Esophagus mucosa (tissue), 1 donor: ENCODE measurements at places on chromosomes 3 and 15.
A peak's percentile ranks its signal among the peaks of the same experiment; 100 is the strongest.

DNA sequence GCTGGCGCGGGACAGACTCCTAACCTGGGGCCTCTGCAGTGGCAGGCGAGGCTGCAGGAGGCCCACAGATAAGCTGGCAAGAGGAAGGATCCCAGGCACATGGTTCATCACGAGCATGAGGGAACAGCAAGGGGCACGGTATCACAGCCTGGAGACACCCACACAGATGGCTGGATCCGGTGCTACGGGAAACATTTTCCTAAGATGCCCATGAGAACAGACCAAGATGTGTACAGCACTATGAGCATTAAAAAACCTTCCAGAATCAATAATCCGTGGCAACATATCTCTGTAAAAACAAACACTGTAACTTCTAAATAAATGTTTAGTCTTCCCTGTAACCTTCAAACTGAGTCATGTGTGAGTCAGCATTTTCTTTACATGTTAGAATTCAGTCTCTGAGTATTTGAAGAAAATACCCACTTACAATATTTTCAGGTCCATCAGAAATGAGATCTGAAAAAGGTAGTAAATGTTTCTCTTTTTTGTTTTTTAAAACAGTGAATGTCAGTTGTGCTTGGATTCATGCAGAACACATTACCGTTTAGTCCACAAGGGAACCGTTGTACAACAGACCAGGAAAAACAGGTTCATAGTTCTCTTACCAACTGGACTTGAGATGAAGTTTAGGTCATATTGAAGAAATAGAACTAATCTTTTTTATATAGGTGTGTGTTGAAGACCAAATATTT is 75.9 kb downstream of the BOC start:
- ATAC-seq: peak; percentile 27

DNA sequence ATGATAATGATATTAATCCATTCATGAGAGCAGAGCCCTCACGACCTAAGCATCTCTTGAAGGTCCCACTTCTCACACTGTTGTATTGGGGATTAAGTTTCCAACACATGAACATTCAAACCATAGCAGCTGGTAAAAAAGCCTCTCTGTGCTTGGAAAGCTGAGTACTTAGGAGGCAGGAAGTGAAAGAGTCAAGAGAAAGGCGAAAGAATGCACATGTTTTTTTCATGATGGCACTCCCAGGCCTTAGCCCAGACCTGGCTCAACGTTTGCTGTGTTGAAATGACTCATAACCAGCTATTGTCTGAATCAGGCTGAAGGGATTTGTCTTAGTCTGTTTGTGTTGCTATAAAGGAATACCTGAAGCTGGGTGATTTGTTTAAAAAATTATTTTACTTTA is 84.4 kb upstream of the RGMA start:
- peak; percentile 98 for ATAC-seq

GRCh38 chr3:158976966-158977365 is 175.1 kb downstream of the MFSD1 start:
- ATAC-seq: no peak

DNA sequence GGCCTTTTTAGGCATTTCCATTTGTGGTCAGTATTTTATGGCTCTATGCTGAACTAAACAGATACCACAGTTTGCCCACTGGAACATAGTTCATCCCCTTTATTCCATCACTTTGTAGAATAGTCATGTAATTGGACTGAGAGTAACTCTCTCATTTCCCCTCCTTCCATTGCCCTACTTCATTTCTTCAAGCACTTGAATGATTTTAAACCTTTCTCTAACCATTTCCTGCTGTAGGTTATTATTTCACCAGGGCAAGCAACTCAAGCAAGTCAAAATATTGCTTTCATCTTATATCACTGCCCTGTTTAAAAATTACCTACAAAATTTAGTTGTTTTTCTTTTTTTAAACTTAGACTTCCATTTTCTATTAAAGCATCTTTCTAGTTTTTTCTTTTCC is 177.0 kb downstream of the RAP2B start:
- no peak for ATAC-seq

- ATAC-seq: no peak
Observed at GRCh38 chr3:17645074-17645698, 97.2 kb downstream of the TBC1D5 start.

- ATAC-seq: no peak
Observed at GRCh38 chr15:71804226-71804625, 6.1 kb upstream of the NR2E3 start.

DNA sequence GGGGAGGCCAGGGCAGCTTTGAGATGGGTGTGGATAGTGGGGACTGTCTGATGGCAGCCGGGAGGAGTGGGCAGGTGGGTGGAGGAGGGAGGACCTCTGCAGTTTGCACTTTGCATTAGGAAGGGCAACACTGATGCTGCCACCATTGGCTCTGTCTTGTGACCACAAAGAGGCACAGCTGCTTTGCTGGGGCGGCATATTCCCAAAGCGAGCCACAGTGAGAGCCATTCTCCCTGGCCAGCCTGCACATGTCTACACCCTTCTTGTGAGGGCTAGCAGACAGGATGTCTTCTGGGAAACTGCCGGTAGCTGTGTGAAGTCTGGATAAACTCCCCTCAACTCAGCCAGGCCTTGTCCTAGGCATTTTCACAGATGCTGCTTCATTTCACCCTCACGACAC is 38.3 kb downstream of the CCNB2 start:
- no peak for ATAC-seq

DNA sequence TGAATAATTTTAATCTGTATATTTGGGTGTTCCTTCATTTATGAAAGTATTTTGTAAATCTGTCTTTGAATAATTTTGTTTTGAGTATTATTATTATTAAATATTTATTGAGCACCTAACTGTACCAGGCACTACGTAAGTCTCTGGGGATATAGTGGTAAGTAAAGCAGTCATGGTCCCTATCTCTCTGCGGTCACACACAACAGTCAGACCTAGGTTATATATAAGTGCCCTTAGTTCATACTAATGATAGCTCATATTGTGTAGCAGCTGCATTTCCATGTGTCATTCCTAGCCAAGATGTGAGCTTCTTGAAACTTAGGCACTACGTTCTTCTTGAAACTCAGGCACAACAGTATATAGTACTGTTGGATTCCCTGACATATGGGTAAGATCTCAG is 12.4 kb downstream of the NKTR start:
- ATAC-seq: no peak

DNA sequence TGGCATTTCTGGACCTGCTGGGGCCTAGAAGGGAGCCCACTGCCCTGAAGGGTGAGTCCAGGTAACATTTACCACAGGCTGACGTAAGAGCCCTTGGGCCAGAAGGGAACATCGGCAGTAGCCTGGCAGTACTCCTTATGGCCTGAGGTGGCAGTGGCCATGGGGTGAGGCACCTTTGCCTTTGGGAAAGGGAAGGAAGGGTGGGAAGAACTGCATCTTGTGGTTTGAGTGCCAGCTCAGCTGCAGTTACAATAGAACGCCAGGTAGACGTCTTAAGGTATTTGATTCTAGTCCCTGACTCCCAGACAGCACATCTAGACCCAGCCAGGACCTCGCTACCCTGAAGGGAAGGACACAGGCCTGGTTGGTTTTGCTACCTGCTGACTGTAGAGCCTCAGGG is 104.9 kb downstream of the SOX14 start:
- no peak for ATAC-seq

DNA sequence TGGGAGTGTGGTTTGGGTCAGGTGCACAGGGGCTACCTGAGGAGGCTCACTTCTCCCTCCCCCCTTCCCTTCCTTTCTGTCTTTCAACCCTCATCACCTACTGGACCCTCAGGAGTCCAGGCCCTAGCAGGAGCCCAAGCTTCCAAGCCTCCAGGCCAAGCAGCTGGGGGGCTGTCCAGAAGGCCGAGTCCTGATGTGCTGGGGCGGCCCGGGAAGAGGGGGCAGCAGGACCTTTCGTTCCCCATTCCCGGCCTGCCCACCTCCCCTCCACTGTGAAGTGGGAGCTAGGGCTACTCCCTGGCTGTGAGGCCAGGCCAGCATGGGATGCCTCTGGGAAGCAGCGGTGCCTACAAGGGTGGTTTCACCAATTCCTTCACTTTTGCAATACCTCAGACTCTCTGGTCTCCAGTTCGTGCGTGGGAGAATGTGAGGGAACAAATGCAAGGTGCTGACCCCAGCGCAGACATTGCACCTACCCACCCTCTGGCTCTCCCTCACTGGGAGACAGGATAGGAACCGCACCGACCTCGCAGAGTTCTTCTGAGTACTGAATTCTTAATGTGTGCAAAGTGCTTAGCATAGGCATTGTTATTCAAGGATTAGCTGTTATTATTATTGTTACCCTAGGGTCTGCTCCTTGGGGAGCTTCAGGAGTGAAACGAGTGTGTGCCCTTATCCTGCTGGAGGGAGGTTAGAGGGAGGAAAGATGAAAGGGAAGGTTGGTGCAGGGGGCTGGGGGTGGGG is 2.5 kb downstream of the EPHB3 start:
- ATAC-seq: no peak

GRCh38 chr3:194343561-194343893 is 7.6 kb downstream of the CPN2 start:
- no peak for ATAC-seq

DNA sequence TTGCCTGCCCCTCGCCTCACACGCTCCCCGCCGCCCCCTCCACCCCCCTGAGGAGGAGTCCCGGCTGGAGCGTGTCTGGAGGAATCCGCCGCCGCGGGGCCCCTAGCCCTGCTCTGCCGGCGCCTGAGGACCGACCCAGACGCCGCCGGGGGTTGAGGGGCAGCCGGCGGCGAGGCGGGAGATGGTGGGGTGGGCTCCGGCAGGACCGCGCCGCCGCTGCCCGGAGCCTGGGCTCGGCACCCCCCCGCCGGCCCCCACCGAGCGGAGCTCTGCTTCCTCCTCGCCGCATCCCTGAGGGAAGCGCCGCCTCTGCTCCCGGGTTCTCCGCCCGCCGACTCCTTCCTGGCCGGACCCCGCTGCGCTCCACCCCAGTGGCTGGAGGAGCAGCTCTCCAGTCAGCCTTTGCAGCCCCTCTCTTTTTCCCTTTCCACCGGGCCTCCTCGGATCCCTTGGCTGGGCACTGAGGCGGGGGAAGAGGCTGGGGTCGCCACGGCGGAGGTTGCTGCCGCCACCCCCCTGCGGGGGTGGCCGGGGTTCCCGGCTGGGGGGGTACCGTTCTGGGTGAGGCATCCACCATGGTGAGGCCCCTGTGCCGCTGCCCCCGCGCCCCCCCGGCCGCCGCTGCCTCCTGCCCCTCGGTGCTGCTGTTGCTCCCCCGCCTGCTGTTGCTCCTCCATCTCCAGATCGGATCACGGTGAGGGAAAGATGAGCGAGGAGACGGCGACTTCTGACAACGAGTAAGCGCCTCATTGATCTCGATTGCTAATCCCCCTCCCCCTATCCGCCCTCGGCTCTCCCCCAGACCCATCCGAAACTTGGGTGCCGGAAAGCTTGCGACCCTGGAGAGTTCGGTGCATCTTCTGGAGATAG is at the start of gene SPRED1:
TSS of gene SPRED1 (plus strand) at position 356 of the 870 bp plus-strand sequence. CDS start at position 706, 350 bp downstream.
- ATAC-seq: peak; percentile 49

- peak; percentile 79 for ATAC-seq
Observed at GRCh38 chr15:84955089-84955848, 26.4 kb upstream of the PDE8A start.

DNA sequence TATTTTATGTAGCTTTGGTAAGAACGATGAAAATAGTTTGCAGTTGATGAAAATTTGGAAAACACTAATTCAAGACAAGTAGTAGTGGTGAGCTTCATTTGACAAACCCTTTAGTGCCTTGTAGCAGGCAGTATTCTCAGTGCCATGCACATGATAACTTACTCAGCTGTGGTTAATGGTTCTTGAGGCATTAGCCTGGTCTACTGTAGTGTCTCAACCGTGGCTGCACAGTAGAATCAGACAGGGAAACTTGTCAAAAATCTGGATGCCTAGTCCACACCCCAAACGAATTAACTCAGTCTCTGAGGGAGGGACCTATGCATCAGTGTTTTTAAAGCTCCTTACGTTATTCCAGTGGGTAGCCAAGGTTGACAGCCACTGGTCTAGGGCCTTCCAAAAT is 45.4 kb downstream of the PSMD6 start:
- ATAC-seq: no peak
